Right lung (tissue), 10 donors: ENCODE measurements at places on chromosomes 16 and 17.
A peak's percentile ranks its signal among the peaks of the same experiment; 100 is the strongest.

DNA sequence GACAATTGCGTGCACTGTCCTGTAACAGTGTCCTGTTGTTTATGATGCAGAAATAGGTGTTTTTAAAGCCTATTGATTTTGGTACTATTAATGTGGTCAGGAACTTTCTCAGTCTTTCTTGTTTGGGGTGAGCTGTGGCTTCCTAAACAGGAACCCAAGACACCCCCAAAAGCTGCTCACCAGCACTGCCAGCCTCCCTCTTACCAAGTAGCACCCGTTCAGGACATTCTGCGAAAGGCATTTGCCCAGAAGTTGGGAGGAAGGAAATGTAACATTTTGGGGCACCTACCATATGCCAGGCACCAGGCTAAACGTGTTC lies 21.6 kb upstream of the STH start:
- DNase-seq, result no peak

- DNase-seq, result no peak
Measured at GRCh38 chr17:75478508-75478907, 22.1 kb downstream of the TMEM94 start.

GRCh38 chr17:13729466-13730134 lies 127.9 kb upstream of the HS3ST3A1 start:
- DNase-seq, result peak; percentile 36

- DNase-seq, result no peak
Measured at GRCh38 chr17:20968913-20969616, 73.7 kb downstream of the USP22 start.

DNA sequence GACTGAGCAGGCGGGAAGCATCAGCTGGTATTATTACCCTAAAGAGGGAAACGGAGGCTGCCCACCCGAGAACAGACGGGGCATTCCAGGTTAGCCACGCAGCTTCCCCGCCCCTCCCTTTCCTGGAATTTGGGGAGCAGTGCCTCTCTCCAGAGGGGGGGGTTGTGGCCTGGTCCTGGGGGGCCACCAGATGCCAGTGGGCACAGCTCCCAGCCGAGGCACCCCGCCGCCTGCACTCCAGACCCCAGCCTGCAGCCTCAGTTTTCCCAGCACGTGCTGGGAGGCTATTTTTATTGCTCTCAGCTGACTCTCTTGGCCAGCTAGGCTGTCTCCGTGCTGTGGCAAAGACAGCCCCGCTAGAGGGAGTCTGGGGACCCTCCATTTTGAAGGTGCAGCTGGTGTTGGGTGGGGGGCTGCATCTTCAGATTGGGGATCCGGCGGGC lies 62.7 kb upstream of the GSE1 start:
- no peak for DNase-seq

GRCh38 chr16:50596762-50597450 lies 48.7 kb downstream of the NKD1 start:
- no peak for DNase-seq

- DNase-seq, result no peak
Measured at GRCh38 chr17:57548421-57549410, 196.4 kb downstream of the CCDC182 start.

DNA sequence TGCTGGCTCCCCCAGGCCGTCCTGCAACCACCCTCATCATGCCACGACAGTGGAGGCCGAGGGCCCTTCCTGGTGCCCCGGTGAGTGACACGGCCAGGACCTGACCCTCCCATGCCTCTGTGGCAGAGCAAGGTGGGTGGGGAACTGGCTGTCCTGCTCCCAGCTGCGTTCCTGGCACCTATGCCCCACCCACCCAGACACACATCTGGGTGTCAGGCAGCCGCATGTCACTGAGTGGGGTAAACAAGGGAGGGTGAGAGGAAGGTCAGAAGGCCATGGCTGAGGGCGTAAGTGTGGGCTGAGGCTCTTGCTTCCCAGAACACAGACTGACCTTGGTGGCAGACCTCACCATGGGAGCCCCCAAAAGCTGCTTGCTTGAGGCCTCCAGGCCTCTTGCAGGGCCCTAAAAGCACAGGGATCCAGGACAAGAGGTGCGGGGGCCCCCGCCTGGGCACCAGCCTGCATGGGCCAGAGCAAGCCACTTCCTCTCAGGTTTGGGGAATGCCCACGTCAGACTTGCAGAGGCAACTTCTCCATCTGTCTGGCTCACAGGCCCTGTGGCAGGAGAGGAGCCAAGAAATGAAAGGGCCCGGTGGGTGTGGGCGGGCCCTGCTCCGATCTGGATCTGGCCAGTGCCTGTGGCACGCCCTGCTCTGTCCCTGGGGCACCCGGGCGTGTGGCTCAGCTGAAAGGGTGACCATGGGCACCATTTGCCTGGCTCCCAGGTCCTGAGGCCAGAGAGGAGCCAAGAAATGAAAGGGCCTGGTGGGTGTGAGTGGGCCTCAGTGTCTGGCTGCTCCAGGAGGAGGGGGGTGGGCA lies 3.9 kb upstream of the CCDC57 start:
- no peak for DNase-seq

GRCh38 chr17:996554-997344 lies at the start of gene TIMM22:
Gene TIMM22 (plus strand): TSS chr17:997129. CDS start chr17:997143, 14 bp downstream.
- peak; percentile 97 for DNase-seq

DNA sequence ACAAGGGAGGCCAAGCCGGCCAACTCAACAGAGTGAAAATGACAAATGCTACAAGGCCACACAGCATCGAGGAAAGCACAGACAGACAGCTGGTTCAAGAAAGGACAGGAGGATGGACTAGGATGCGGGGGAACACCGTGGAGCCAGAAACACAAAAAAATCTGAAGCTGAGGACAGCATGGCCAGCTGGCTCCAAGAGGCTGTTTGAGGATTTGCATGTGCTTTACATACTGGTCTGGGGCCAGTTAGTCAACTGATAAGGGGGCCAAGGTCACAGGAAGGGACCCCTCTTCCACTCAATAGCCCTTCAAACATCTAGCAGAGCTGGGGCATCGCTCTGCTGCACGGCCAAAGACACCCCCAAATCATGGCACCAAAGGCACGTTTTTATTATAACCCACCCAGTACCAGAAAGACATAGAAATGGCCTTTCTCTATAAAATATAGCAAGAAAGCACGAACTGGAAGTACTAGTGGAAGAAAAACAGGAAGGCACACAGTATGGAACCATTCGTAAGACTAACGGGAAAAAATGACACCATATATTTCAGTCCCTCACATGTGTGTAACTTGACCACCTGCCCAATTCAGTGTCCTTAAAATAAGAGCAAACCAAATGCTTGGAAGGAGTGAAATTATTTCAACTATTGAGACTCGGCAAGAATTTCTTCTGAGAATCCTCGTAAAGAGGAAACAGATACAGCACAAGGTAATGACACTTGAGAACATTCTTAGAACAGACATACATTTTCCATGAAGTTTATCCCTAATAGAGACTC lies 7.8 kb upstream of the SRL start:
- no peak for DNase-seq

- DNase-seq, result no peak
Measured at GRCh38 chr17:82384051-82384729, 12.6 kb downstream of the UTS2R start.

GRCh38 chr16:49969091-49970030 lies 55.7 kb upstream of the CNEP1R1 start:
- no peak for DNase-seq

GRCh38 chr17:2158396-2158780 lies 103.5 kb downstream of the HIC1 start:
- DNase-seq, result no peak
